Mesothelial cell of epicardium (in vitro differentiated cells): ENCODE measurements at places on chromosomes 12 and 14.
A peak's percentile ranks its signal among the peaks of the same experiment; 100 is the strongest.

- H3K4me3 ChIP-seq, result no peak overlapping the region
- no peaks in the 10 kb centered on the region for H3K27me3 ChIP-seq
- no peaks in the 10 kb centered on the region for H3K36me3 ChIP-seq
These were observed 39.6 kb downstream of the GUCY2C start for GRCh38 chr12:14656846-14657245.

DNA sequence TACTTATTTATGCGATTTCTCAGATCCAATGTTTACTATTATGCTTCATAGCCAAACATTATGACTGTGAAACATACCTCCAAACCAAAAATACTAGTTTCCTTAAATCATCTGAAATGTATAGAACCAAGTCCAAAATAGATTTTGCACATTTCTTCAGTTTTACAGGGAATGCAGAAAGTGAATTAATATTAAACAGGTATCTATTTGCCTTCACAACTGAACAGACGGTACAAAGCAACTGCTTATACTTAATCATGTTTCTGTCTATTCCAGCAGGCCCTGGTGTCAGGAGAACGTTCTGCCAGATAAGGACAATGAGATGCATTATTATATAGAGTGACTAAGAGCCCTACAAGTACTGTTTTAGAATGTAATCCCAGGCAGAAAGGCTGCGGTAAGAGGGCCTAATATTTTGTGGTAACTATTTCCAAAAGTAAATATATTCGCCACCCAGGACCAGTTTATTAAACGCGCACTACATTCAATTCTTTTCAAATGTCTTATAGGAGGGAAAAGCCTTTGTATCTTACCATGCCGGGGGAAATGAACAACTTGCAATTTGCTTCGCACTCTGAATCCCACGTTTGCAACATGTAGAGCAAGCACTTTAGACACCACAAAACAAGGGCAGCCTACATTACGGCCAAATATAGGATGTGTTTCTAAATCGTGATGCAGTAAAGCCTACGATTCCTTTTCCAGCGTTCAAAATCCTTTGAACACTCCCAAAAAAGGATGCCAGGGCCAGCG, 1.5 kb downstream of the CORO1C start:
- no peaks in the 10 kb centered on the region for H3K27me3 ChIP-seq
- H3K27ac ChIP-seq, result peak overlapping the region; percentile 97
- no peak for DNase-seq
- H3K4me1 ChIP-seq, result peaks cover 32% of the 10 kb centered on the region

GRCh38 chr12:55072083-55072482, 52.3 kb downstream of the NEUROD4 start:
- no peak for DNase-seq
- H3K4me3 ChIP-seq, result no peak overlapping the region
- no peak overlapping the region for H3K27ac ChIP-seq
- H3K36me3 ChIP-seq, result no peaks in the 10 kb centered on the region
- no peaks in the 10 kb centered on the region for H3K4me1 ChIP-seq

DNA sequence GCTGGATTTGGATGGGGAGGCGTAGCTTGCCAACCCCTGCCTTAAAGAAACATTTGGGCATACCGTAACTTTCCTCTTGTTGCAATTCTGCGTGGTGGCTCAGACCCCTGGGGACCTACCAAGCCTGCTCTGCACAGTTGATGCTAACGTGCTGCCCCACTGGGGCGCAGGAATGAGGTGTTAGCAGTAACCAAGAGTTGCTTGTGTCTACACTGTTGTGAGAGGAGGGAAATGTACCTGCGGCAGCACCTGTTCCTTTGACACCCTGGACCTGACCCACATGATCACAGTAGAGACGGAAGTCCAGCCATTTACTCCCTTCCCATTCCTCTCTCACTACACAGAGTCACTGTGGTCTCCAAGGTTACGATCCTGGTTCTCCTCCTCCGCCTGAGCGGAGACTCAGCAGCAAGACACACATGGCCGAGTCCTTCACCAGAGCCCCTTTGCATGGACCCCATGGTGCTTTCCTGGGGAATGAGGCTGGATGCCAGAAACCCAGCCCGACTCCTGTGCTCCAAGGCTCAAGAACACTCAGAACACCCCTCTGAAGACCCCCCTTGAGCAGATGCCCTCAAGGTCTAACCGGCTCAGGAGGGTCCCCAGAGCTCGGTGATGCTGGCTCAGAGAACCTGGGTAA, 84.8 kb downstream of the FBXL14 start:
- no peak for DNase-seq
- no peaks in the 10 kb centered on the region for H3K36me3 ChIP-seq
- H3K4me3 ChIP-seq, result no peak overlapping the region
- no peaks in the 10 kb centered on the region for H3K27me3 ChIP-seq
- no peaks in the 10 kb centered on the region for H3K4me1 ChIP-seq

GRCh38 chr14:68364792-68365192, 428.1 kb downstream of the ZFP36L1 start:
- DNase-seq, result no peak
- H3K4me3 ChIP-seq, result no peak overlapping the region
- H3K4me1 ChIP-seq, result peaks cover 61% of the 10 kb centered on the region
- H3K27me3 ChIP-seq, result no peaks in the 10 kb centered on the region
- no peaks in the 10 kb centered on the region for H3K36me3 ChIP-seq

DNA sequence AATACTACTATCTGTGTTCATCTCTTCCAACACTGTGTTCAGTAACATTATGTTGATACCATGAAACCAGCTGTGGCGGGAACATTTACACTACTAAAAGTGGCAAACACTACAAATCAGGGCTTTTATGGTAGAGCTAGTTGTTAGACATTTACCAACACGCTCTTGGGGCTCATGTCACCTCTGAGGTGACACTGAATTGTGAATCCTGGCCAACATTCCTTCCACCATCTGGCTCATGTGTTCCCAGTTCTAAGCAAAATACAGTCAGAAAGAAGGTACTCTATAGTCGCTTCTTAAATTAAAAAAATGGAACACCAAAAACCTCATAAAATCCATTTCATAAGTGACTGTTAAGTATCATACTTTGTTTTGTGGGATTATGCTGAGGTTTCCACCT, 436.6 kb downstream of the FUT8 start:
- no peak for DNase-seq
- H3K27me3 ChIP-seq, result no peaks in the 10 kb centered on the region
- H3K36me3 ChIP-seq, result no peaks in the 10 kb centered on the region
- no peak overlapping the region for H3K27ac ChIP-seq
- no peaks in the 10 kb centered on the region for H3K4me1 ChIP-seq
